ENCODE measurements at places on chromosomes 5 and 9.

- DNase-seq: no peak
Measured at GRCh38 chr5:56512313-56512996, 279.3 kb upstream of the ANKRD55 start.

GRCh38 chr9:126932871-126933321 lies 18.3 kb downstream of the RALGPS1 start:
- DNase-seq: no peak

DNA sequence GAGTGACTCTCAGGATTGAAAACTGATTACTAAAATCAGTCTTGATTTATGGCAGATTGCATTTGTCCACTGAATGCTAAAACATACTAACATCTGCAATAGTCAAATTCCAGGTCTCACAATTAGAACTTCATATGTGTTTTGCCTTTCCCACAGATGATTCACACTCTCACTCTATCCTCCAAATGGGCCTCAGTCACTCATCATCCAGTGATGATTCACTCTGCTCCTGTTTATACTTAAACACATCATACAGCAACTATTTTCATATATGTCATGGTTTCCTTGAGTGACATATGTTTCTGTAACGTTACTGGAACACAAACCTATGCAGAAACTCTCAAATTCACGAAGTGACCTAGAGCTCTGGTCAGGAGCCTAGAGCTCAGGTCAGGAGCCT lies 512.9 kb downstream of the HINT1 start:
- DNase-seq: peak; percentile 92

- no peak for DNase-seq
Measured at GRCh38 chr5:64603676-64604075, 86.6 kb upstream of the SHISAL2B start.

DNA sequence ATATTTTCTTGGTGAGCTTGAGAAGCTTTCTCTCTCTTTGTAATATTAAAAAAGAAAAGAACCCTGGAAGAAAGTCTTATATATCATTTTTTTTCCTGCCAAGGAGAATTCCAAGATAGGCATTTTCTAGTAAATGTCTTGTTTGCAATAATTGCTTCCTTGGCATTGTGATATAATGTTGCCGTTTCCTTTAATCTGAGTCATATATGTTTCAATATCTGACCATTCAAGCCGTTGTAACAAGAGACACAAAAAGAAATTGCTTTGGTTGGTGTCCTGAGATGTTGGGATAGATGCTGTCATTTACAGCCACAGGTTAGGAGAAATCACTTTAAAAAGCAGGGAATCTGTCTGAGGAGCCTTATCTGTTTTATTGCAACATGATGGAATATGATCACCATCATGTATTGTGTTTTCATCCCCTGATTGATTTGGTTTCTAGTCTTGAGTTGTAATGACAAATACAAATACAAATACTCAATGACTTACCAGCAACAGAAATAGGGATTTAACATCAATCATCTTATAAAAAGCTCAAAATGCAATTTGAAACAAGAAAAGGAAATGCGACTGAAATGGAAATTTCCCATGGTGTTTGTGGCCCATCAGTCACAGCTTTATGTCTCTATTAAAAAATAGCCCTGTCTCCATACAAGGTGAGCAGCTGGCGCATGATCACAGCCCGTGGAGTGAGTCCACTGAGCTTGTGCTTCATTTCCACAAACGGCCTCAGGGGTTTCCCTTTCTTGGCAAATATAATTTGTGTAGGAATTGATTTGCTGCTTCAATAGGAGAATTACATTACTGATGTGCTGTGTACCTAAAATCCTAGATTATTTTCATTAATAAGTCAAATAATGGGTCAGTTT lies 250.1 kb upstream of the TRPC7 start:
- no peak for DNase-seq

- DNase-seq: no peak
Measured at GRCh38 chr5:153099328-153099727, 391.1 kb upstream of the GRIA1 start.

DNA sequence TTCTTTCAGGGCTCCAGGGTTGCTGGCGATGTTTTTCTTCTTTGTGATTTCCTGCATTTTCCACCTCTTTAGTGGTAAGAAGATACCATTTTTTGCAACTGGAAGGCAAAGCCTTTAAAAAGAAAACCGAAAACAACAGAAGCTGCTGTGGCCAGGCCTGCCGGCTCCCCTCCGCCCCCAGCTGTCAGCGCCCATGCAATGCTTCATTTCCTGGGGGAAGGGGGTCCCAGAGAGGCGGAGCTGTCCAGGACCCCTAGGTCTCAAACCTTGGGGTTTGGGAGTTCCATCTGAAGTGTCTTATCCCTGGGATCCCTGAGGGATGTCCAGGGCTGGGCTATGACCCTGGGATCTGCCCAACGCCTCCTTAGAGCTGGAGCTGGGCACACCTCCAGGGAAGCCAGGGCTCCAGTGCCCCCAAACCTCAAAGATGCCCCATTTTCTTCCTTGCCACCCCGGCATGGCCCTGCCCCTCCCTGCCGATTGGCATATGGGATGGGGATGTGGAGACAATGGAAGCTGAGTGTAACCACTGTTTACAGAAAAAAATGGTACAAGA lies 257.2 kb upstream of the MVB12B start:
- no peak for DNase-seq

DNA sequence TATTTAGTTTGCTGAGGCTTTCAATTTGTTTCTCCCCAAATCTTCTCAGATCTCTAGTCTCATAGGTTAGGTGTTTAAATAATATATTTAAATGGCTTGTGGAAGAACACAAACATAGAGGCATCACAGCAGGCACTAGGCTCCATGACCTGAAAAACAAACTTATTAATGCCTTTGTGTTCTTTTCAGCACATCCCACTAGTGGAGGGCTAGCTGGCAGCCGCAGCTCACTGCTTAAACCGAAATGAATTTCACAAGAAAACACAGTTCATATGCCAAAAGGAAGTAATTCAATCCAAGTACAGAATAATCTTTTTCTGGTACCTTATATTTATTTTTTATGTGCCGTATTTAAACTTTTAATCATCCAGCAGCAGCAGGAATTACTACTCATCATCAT lies 382.5 kb downstream of the PLK2 start:
- DNase-seq: no peak

DNA sequence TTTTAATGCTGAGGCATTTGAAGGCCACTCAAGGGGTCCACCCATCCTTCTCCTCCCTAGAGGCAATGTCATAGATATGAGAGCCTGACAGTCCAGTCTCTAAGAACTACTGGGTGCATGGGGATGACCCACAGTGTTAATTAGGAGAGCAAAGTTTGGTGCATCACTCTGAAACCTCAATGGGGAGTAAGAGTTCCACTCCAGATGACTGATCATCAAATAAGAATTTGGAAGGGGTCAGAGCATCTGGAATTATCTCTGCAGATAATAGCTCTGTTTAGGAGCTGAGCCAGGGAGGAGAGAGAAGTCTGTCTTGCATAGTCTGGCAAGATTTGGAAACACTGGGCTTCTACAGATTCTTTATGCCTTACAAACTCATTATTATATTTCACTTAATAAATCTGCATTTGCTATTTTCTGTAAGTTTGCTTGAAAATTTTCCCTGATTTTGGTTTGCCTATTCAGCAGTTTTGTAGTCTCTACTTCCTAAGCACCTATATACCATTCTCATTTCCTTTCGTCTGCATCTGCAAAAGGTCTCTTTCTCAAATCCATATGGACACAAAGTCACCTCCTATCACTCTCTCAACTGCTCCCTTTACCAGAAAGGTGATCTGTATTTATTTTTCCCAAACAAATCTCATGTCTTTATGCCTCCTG lies 27.7 kb downstream of the FGF10 start:
- no peak for DNase-seq

- no peak for DNase-seq
Measured at GRCh38 chr9:15069106-15069505, 158.9 kb upstream of the FREM1 start.

DNA sequence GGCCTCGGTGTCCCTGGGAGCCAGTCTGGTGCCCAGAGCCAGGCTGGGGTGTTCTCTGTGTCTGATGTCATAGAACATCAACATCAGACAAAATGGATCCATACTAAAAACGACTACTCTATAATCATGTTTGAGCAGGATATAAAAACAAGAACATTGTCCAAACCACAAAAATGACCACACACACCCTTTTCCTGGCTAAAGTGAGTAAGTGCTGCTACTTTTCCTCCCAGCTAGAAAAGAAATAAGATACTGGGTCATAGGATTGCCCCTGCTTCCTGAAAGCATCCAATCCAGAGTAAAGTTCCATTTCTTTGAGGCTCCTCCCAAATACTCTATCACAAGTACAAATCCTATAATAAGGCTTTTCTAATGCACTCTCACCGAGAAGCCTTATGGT lies 19.7 kb upstream of the TRAF1 start:
- DNase-seq: peak; percentile 37

- no peak for DNase-seq
Measured at GRCh38 chr9:116929621-116930020, 242.5 kb downstream of the TRIM32 start.

DNA sequence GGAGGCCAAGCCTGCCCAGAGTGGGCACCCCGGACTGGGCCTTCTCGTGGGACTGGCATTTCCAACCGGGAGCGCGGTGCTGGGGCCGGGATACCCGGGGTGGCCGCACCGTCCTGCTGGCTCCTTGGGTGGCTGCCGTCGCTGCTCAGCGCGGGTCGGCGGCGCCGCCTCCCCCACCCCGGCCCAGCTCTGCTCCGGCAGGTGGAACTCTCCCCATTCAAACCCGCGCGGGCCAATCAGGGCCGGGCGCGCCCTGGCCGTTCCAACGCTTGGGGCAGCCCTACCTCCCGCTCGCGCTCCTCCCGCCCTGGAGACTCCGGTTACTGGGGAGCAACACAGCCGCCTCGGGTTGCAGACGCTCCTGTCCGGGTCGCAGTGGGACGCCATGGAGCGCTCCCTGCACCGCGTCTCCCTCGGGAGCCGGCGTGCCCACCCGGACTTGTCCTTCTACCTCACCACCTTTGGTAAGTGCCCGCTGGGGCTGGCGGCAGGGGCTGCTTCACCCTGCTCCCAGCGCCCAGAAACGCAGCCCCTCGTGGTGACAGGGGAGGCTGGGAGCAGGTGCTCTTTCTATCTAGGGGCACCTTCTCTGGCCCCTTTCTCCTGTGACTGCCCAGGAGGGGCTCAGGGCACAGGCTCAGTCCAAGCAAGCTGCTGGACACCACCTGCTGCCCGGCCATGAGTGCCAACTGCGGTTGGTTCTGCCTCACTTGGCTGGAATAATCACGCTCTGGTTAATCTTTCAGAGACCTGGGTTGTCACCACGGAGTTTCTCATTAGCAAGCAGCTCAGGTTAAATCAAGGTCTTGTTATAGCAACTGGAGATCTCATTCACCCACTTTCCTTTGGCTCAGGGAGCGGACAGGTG lies at the start of gene RGS3:
Gene RGS3 (plus strand): TSS at position 310 of the 868 bp plus-strand sequence. CDS start 76 bp downstream, at position 386.
- no peak for DNase-seq

GRCh38 chr5:175219366-175219765 lies 224.6 kb downstream of the DRD1 start:
- DNase-seq: peak; percentile 31

GRCh38 chr9:70113403-70114022 lies 69.9 kb downstream of the MAMDC2 start:
- peak; percentile 62 for DNase-seq

GRCh38 chr5:132022737-132023136 lies 11.3 kb upstream of the ACSL6 start:
- DNase-seq: no peak

- DNase-seq: no peak
Measured at GRCh38 chr5:94467954-94468930, 150.2 kb downstream of the KIAA0825 start.

DNA sequence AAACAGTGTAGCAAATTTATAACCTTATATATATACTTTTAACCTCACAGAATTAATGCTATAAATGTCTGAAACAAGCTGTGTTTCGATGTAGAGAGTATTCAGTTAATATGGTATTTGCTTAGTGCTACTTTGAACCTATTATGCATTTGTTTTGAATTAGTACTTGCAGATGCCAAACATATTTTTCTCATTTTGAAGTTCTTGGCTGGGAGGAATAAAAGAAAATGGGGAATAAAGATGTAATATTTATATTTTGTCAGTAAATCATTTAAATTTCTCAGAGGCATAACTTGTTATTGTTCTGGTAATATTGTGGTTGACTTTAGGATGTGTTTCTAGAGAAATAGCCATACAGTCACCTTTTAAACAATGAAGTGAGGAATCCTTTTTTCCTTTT lies 175.9 kb upstream of the IZUMO3 start:
- DNase-seq: no peak

DNA sequence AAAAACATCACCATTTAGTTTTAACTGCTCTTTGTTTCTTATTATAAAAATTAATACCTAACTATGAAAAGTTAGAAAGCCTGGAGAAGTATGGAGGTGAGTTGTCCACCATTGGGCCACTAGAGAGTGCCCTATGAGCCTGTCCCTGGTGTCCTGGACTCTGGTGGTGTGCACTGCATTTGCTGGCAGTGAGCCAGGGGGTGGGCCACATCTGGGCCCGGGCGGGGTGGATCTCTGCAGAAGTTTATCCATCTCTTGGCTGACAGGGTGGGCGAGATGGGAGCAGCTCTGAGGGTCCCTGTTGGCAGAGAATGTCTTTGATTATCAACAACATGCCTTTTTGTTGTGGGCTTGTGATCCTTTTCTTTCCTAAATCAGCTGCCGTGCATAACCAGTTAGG lies 8.2 kb downstream of the TENT4A start:
- DNase-seq: no peak

DNA sequence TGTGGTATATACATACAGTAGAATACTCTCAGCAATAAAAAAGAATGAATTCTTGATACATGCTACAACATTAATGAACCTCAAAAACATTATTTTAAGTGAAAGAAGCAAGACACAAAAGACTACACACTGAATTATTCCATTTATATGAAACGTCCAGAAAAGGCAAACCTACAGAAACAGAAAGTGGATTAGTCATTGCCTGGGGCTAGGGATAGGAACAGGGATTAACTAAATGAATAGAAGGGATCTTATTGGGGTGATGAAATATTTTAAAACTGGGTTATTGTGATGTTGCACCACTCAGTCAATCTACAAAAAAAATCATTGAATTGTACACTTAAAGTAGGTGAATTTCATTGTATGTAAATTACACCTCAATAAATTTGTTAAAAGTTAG lies 326.7 kb downstream of the PIK3R1 start:
- DNase-seq: peak; percentile 42

- DNase-seq: peak; percentile 11
Measured at GRCh38 chr9:135343837-135344522, 135.6 kb upstream of the PPP1R26 start.

- peak; percentile 0 for DNase-seq
Measured at GRCh38 chr9:26524267-26524666, 368.3 kb downstream of the CAAP1 start.

DNA sequence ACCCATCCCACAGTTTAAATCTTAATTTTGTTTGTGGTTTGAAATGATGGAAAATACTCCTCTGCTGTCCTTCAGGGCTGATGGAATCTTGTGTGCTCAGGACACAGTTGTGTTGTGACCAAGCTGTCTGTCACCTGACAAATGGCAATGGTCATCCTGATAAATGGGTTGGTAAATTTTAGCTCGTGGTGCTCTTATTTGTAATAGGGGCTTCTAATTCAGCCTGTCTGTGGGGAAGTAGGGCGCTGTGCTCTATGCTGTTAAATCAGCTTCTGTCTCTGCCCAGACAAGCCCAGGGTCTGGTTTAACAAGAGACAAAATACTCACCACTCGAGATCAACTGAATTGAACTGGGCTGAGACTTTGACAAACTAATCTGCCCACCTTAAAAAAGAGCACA lies 4.5 kb downstream of the LRRTM2 start:
- no peak for DNase-seq
